ENCODE measurements at places on chromosomes 13 and 19. TPM values are rescaled to one million over a fixed set of nuclear protein-coding genes. Genes with fewer than 3 reads are reported as not detected.

- no peak for DNase-seq
- no peaks in the 10 kb centered on the region for H3K27me3 ChIP-seq
- peaks cover 4% of the 10 kb centered on the region for H3K36me3 ChIP-seq
- no peak overlapping the region for H3K27ac ChIP-seq
- H3K4me1 ChIP-seq: peaks cover 31% of the 10 kb centered on the region
Observed at GRCh38 chr13:91351980-91352379, 4.5 kb downstream of the MIR17HG start.

The LIN37 gene
- 13.7 TPM for polyA plus RNA-seq

- no peak overlapping the region for H3K4me3 ChIP-seq
- no peaks in the 10 kb centered on the region for H3K36me3 ChIP-seq
- no peak for DNase-seq
- no peaks in the 10 kb centered on the region for H3K27me3 ChIP-seq
- no peak overlapping the region for H3K27ac ChIP-seq
Observed at GRCh38 chr13:83311886-83312577, 570.2 kb downstream of the SLITRK1 start.

DNA sequence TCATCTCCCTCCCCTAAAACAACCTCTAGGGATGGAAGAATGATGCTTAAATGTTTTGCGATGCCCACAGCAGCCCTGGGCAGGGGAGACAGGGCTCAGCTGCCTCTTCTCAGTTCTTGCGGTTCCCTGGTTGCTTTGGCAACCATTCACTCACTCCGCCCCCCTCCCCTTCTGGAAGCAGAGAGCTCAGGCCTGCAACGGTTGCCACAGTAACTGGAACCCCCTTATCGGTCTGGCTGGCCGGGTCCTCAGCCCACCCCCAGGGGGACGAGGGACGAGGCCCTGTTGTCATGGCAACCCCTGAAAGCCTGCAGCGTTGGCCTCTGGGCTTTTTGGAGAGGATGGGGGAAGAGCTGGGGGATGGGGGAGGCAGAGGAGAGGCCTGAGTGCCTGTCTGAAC is 19.5 kb downstream of the NOVA2 start:
- H3K27me3 ChIP-seq: peaks cover 45% of the 10 kb centered on the region
- no peaks in the 10 kb centered on the region for H3K4me1 ChIP-seq
- no peaks in the 10 kb centered on the region for H3K36me3 ChIP-seq
- no peak overlapping the region for H3K4me3 ChIP-seq
- no peak for DNase-seq
- no peak overlapping the region for H3K27ac ChIP-seq

DNA sequence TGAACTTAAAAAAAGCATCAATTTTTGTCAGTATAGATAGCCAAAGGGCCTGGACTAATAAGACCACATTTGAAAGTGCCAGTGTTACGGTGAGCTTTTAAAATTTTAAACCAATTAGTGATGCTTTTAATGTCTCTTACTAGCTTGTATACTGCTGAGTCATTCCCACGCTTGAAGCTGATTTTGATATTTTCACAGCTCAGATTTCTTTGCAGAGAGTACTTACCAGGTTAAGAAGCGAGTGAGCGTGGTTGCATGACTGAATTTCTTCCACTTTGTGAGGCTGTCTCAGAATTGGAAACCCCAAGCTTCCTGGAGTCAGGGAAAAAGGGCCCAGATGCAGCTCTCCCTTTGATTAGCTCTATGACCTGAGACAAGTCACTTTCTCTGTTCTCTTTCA is 74.5 kb upstream of the NBEA start:
- no peak overlapping the region for H3K27ac ChIP-seq
- H3K4me3 ChIP-seq: no peak overlapping the region
- H3K27me3 ChIP-seq: no peaks in the 10 kb centered on the region
- H3K4me1 ChIP-seq: no peaks in the 10 kb centered on the region

The RASL11A gene
- polyA plus RNA-seq: 29.8 TPM

The KLK10 gene
- polyA plus RNA-seq: 0.13 TPM

GRCh38 chr19:50921426-50922316 is 10.5 kb upstream of the KLK4 start:
- H3K36me3 ChIP-seq: no peaks in the 10 kb centered on the region
- peaks cover 10% of the 10 kb centered on the region for H3K4me1 ChIP-seq
- no peak overlapping the region for H3K4me3 ChIP-seq

The APOE gene
- polyA plus RNA-seq: 198 TPM

DNA sequence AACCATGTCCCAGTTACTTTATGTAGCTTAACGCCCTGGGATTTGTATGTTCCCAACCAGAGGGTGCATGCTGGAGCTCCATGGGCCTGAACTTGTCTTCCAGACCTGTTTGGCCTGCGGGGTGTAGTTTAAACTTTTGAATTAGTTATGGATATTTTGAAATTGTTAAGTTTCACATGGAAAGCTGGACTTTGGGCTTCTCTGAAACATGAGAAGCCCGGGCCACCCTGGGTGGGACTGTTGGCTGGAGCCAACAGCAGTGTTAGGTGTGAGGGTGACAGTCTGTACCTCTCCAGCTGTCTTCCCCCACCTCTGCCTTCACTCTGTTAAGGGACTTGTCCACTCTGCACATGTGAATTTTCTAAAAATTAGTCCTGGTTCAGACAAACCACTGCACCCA is 1.6 kb downstream of the UBE2L5 start:
- H3K4me1 ChIP-seq: peaks cover 32% of the 10 kb centered on the region
- DNase-seq: no peak
- no peaks in the 10 kb centered on the region for H3K27me3 ChIP-seq
- no peak overlapping the region for H3K27ac ChIP-seq
- no peak overlapping the region for H3K4me3 ChIP-seq
- no peaks in the 10 kb centered on the region for H3K36me3 ChIP-seq

GRCh38 chr19:367963-368629 is 23.5 kb upstream of the MIER2 start:
- peak; percentile 24 for DNase-seq
- no peak overlapping the region for H3K4me3 ChIP-seq
- H3K27ac ChIP-seq: no peak overlapping the region
- no peaks in the 10 kb centered on the region for H3K36me3 ChIP-seq

GRCh38 chr19:35120492-35120891 is 4.9 kb downstream of the FXYD3 start:
- no peak overlapping the region for H3K4me3 ChIP-seq
- no peaks in the 10 kb centered on the region for H3K36me3 ChIP-seq
- H3K4me1 ChIP-seq: peaks cover 19% of the 10 kb centered on the region
- H3K27ac ChIP-seq: peak overlapping the region; percentile 56
- DNase-seq: no peak

- H3K27me3 ChIP-seq: no peaks in the 10 kb centered on the region
- peak within 1 kb of the TSS; percentile 95 for H3K4me3 ChIP-seq
- H3K27ac ChIP-seq: peak within 1 kb of the TSS; percentile 96
- peak; percentile 96 for DNase-seq
- peaks cover 20% of the 10 kb centered on the region for H3K4me1 ChIP-seq
Observed at GRCh38 chr19:52139252-52140031, at the start of gene ZNF616. ZNF616 (minus strand) TSS chr19:52139938; CDS start chr19:52130512, 9,426 bp downstream.

DNA sequence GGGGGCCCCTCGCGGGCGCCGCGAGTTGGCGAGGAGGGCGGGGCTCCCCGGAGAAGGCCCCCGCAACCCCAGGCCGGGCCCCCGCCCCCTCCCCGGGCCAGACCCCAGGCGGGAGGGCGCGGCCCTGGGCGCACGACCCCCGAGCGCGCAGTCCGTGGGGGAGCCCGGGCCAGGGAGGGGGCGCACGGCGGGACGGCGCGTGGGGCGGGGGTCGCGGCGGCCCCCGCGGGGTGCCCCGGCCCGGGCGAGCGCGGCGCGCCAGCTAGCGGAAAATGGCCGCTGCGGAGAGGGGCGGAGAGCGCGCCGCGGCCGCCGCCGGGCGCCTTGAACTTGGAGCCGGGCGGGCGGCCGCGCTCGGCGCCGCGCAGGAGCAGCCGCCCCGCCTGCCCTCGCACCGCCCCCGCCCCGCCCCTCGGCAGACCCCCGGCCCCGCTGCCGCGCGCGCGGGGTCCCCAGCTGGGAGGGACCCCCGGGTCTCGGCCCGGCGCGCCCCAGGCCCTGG is 6.4 kb upstream of the NFIC start:
- peak overlapping the region; percentile 79 for H3K4me3 ChIP-seq
- no peaks in the 10 kb centered on the region for H3K27me3 ChIP-seq
- H3K36me3 ChIP-seq: no peaks in the 10 kb centered on the region
- H3K4me1 ChIP-seq: peaks cover 36% of the 10 kb centered on the region

DNA sequence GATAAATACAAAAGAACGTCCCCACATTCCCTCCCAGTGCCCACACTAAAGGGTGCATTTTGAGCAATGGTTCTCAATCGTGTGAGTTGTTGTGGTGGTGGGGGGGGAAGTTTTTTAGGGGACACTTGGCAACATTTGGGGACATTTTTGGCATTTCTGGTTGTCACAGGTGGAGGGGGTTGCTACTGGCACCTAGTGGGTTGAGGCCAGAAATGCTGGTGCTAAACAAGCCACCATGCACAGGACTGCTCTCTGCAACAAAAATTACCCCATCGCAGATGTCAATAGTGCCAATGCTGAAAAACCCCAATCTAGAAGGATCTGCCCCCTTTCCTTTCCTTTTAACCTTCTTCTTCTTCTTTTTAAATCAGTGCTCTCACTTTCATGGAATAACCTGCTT is 453.3 kb downstream of the TSHZ3 start:
- no peaks in the 10 kb centered on the region for H3K36me3 ChIP-seq
- no peaks in the 10 kb centered on the region for H3K4me1 ChIP-seq
- H3K27ac ChIP-seq: no peak overlapping the region
- DNase-seq: no peak

The RANBP3 gene
- polyA plus RNA-seq: 44.3 TPM

- no peak for DNase-seq
- peak overlapping the region; percentile 20 for H3K4me3 ChIP-seq
- peaks cover 39% of the 10 kb centered on the region for H3K27me3 ChIP-seq
- peaks cover 8% of the 10 kb centered on the region for H3K4me1 ChIP-seq
Observed at GRCh38 chr13:77919921-77920294, 1.3 kb upstream of the EDNRB start.

The TSKS gene
- polyA plus RNA-seq: 0.26 TPM

The ZNF548 gene
- 14.2 TPM for polyA plus RNA-seq

The COX7A1 gene
- 26.3 TPM for polyA plus RNA-seq

The IRF3 gene
- polyA plus RNA-seq: 127 TPM

The FPR2 gene
- polyA plus RNA-seq: 1.5 TPM

DNA sequence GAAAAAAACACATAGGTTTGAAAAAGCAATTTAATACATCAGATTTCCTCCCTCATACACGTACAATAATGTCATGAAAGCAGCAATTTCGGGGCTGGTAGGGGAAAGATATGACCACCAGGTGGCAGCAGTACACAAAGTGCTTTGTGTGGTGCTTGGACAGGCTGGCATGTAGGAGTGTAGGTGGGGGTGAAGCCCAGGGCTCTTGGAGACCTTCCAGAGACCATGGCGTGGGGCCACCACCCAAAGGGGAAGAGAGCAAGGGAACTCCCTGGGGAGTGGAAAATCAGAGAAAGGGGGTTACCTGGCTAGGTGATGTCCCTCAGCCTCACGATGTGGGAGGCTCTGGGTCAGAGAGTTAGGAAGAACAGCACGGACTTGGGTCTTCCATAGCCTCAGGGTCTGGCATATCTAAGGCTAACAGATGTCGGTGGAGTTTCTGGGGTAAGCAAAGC is 11.8 kb upstream of the CCNA1 start:
- H3K27me3 ChIP-seq: no peaks in the 10 kb centered on the region
- no peaks in the 10 kb centered on the region for H3K36me3 ChIP-seq
- no peak overlapping the region for H3K4me3 ChIP-seq
- DNase-seq: peak; percentile 81

DNA sequence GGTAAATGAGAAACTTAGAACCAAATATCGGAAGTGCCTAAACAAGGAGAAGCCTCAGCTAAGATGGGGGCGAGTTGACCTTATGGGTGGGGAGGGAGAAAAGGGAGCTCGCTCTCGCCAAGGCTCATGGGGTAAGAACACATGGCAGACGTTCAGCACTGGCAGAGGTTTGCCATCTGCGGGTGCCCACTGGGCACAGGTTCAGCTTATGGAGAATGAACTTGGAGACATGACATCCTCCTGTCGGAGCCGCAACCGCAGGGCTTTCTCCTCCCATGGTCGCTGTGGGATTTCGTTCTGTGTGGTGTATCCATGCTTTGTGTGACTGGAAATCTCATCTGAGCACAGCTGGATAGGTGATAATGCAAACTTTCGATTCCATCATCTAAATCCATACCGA is 36.1 kb upstream of the PEPD start:
- H3K4me3 ChIP-seq: no peak overlapping the region
- no peak overlapping the region for H3K27ac ChIP-seq
- DNase-seq: peak; percentile 41
- no peaks in the 10 kb centered on the region for H3K36me3 ChIP-seq

DNA sequence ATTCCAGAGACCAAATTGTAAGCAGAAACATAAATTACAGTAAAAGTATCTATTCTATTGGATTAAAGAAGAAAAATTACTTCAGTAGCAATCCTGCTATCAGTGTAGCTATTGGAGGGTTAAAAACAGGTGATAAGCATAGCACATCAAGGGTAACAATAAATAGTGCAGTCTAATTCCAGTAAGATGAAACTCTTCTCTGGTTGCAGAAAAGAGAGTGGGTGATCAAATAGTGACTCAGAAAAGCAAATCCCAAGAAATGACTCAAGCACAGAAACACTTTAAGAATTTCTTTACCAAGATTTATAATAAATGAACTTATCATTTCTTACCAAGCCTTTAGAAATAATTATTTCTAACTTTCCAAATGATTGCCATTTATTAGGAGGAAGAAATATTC is 135.7 kb downstream of the LMO7 start:
- H3K4me3 ChIP-seq: no peak overlapping the region
- no peaks in the 10 kb centered on the region for H3K36me3 ChIP-seq
- DNase-seq: no peak
- H3K4me1 ChIP-seq: no peaks in the 10 kb centered on the region
- H3K27ac ChIP-seq: no peak overlapping the region

The DMWD gene
- polyA plus RNA-seq: 36.1 TPM

GRCh38 chr13:39317291-39317690 is 279.0 kb downstream of the NHLRC3 start:
- H3K4me1 ChIP-seq: no peaks in the 10 kb centered on the region
- no peak overlapping the region for H3K4me3 ChIP-seq
- H3K36me3 ChIP-seq: no peaks in the 10 kb centered on the region
- no peak overlapping the region for H3K27ac ChIP-seq

DNA sequence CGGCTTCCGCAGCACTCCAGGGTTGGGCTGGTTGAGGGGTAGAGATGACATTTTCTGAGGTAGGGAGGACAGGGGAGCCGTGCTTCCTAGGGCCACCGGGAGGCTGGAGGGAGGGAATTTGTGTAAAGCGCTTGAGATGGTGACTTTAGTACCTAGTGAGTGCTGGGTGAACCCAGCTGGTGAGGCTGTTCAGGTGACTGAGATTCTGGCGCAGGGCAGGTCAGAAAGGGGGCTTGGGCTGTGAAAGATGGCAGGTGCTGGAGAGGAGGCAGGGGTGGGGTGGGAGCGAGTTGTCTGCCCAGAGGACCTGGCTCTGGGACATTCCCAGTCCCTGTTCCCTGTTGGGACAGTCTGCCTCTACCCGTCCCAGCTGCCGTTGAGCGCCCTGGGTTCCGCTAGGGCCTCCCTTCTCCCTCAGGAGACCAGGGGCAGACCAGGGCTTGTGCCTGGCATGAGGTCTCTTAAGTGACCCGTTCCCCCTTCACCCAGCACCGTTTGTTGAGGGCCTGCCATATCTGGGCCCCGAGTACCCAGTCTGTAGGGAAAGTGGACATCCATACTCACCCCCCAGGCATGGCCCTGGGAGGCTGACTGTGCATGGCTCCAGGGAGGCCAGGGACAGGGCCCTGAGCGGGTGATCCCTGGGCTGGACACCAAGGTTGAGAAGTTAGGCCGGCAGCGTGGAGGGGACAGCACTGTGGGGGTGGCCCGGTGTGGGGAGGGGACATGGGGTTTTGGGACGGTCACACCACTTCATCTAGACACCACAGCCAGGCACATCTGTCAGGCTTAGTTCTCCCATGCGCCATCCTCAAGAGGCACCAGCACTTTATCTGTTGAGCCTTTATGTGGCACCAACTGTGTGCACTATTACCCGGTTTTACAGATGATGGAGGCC is 5.0 kb downstream of the PTOV1 start:
- H3K27me3 ChIP-seq: no peaks in the 10 kb centered on the region
- peaks cover 60% of the 10 kb centered on the region for H3K36me3 ChIP-seq
- peaks cover 69% of the 10 kb centered on the region for H3K4me1 ChIP-seq
- H3K4me3 ChIP-seq: no peak overlapping the region
- H3K27ac ChIP-seq: peak overlapping the region; percentile 47

All from spleen (tissue), 13 donors.